CD4-positive, alpha-beta T cell treated with Interleukin-21 for 1 hour (primary cell): ENCODE measurements at places on chromosomes 6 and 20.

DNA sequence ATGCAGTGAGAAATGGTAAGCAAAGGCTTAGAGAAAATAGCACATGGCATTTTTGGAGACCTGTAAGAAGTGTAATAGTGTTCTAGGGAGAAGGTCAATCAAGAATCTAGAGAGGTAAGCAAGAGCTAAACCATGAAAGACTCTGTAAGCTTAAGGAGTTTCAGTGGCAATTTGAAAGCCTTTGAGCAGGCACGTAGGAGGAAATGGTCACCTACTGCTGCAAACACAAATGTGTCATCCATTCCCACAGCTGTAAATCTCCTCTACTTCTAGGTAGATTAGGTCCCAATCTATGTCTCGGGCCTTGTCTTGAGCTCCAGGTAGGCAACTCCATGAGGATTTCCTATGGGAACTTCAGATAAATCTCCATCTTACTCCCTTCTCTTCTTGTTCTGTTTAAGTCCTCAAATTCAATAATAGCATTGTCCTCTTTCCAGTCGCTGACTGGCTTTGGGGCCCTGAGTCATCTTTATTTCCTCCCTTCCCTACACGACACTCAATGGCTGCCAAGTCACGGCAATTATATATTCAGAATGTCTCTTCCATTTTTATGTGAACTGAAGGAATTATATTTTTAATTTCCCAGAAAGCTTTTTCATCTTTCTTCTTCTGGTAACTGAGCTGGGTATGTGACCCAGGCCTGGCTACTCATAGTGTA lies 24.2 kb upstream of the PAQR8 start:
- DNase-seq: no peak

- no peak for DNase-seq
These were observed 283.7 kb upstream of the MAP3K7 start for GRCh38 chr6:90870561-90870960.

DNA sequence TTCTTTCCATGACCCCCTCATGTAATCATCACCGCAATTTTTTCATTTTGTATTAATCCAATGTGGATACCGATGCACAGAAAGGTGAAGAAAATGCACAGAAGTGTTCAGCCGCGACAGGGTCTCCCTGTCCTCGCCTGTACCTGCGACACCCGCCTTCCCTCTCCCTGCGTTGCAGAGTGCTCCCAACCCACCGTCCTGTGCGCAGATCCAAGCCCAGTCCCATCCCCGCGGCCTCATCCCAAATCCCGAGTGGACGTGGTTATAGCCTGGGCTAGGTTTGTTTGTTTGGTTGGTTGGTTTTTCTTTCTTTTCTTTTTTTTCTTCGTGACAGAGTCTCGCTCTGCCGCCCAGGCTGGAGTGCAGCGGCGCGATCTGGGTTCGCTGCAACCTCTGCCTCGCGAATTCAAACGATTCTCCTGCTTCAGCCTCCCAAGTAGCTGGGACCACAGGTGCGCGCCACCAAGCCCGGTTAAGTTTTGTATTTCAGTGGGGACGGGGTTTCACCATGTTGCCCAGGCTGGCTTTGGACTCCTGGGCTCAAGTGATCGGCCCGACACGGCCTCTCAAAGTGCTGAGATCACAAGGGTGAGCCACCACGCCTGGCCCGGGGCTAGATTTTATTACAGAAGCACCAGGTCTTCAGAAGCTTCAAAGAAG lies 536 bp upstream of the RAET1G start:
- DNase-seq: no peak

- no peak for DNase-seq
These were observed 20.5 kb upstream of the IP6K3 start for GRCh38 chr6:33766921-33767907.

DNA sequence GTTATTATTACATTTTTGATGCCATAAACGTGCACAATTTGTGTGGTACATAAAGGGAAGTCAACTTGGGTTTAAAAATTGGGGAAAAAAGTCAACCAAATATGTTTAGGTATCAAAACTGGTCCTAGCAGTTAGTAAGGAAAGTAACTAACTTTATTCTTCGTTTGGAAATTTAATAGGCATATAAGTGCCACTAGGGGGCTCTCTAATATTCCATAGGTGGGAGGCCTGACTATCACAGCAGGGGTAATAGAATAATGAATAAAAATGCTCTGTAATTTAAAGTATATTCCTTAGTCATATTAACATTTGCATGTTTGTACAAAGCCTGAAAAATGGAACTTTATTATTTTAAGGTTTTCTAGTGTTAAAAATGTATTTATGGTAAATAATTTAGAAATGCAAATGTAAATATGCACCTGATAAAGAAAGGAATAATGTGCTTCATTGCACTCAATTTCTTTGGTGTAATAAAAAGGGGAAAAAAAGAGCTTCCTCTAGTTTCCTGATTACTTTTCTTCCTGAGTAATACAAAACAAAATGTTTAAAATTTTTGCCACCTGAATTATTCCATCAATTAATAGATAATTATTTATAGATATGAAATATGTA lies 125.7 kb upstream of the HDAC2 start:
- DNase-seq: peak; percentile 30

DNA sequence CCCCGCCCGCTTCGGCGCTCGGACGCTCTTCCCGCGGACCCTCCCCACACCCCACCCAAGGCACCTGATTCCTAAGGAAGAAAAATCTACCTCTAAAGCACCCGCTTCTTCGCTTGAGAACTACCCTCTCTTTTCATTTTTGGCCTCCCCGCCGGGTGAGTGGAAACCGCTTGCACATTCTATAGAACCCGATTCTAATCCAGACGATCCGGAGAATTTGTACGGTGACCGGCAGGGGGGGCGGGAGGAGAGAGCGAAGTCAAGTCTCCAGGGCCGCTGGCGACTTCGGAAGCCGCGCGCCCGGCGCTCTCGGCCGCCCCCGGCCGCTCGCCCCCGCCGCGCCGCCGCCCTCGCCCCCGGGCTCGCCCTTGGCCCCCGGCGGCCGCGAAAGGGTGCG lies at the start of gene RBM24:
Gene RBM24, plus strand, starts transcription at position 262 of the 397 bp plus-strand sequence. CDS start 221 bp downstream, outside the sequence.
- DNase-seq: peak; percentile 2

DNA sequence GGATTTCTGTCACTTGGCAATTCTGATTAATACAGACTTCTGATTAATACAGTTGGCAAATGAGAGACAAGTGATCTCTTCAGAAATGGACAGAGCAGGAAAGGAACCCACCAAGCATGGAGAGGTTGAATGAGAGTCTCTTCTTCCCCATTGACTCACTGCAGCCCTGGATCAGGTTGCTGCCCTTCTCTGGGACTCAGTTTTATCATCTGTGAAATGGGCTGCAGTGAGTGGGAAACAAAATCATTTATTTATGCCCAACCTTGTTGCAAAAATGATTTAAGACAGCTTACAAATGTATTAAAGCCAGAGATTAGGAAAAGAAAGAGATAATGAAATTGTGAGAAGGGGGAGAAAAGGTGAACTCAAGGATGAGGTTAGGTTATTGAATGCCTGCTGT lies 20.8 kb upstream of the RSPO4 start:
- no peak for DNase-seq

- DNase-seq: no peak
These were observed 6.5 kb downstream of the PRND start for GRCh38 chr20:4728120-4728760.

- no peak for DNase-seq
These were observed 48.8 kb downstream of the TULP4 start for GRCh38 chr6:158361068-158361467.

DNA sequence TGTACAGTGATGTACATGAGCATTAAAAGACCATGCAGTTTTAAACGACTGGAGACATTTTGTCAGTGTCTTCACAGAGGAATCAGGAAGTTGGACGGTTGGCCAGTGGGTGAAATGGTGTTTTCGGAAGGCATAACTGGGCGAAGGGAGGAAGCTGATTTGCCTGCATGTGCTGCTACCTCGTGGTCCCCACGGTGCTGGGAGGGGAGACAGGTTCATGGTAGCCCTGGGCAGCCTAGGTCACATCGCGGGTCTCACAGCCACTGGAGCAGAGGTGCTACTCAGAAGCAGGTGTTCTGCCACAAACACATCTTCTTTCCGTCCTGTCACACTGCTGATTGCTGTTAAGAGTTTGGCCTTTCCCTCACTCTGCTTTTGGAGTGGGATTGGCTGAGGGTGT lies 35.2 kb downstream of the HIVEP1 start:
- no peak for DNase-seq

- no peak for DNase-seq
These were observed 27.6 kb downstream of the MRAP2 start for GRCh38 chr6:84061174-84061573.

DNA sequence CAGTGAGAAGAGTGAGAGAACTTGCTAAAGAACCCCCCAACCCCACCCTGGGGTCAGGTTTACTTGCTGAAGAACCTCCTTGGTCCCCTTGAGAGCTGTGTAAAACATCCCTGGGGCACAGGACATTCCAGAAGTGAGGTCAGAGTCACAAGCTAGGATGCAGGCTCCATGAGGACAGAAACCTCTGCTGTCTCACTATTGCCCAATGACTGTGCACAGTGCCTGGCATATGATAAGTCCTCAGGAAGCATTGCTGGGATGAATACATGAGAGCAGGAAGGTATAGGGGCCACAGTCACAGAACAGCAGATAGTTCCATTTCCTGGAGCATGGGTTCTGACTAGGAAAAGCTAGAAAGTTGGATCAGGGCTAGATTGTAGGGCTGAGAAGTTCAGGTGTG lies 18.4 kb downstream of the NT5E start:
- no peak for DNase-seq

- DNase-seq: no peak
These were observed 37.1 kb downstream of the BEND6 start for GRCh38 chr6:56992036-56992435.

- DNase-seq: peak; percentile 48
These were observed 7.4 kb upstream of the SLC12A5 start for GRCh38 chr20:46021361-46022359.

DNA sequence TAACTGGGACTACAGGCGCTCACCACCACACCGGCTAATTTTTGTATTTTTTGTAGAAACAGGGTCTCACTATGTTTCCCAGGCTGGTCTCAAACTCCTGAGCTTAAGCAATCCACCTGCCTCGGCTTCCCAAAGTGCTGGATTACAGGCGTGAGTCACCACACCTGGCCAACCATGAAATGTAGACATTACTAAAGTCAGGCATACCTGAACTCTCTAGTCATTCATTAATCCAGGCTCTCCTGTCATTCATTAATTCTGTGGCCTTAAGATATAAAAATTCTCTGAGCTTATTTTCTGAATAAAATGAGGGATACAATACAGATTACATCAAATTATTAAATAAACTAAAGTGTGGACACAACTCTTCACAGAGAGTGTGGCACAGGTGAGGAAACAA lies 159.7 kb downstream of the GMDS start:
- no peak for DNase-seq

GRCh38 chr6:111727802-111728201 lies 122.1 kb upstream of the TRAF3IP2 start:
- no peak for DNase-seq

DNA sequence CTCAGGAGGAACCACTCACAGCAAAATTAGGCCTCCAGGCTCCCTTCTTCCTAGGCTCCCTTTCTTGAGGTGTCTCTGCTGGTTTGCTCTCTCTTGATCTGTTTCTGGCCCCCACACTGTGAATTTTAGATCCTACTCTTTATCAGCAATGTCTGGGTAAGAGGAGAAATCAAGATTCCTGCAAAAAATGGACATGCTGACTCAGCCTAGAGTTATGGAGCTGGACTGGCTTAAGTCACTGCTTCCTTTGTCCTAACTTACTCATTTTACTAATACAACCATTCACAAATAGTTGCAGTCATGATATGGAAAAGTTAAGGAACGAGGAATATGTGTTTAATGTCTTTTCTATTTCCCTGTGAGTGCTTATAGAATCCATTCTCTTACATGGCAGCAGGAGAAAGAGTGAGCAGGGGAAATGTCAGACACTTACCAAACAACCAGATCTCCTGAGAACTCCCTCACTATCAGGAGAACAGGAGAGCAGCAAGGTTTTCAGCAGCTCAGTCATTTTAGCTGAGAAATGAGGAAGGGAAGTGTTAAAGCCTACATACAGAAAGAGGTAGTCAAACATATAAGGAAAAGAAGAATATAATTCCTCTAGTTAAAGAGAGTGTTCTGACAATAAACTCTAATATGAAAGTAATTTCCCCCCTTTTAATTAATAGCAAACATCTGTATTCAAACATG lies 160.8 kb downstream of the PDE7B start:
- no peak for DNase-seq

DNA sequence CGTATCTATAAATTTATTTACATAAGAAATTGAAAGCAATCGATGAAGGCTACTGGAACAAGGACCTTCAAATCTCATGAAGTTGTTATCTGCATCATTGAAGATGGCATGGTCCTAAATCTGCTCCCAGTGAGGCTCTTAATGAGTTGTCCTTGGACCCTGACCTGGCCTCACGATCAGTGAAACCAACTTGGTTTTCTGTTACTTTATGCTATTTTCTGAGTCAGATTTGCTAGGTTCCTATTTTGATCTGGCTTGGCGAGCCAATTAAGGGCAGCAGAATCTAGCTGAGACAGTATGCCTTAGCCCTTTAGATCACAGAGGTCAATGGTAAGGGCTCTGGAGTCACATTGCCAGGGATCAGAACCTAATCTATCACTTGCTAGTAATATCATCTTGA lies 30.1 kb upstream of the NOX3 start:
- no peak for DNase-seq

DNA sequence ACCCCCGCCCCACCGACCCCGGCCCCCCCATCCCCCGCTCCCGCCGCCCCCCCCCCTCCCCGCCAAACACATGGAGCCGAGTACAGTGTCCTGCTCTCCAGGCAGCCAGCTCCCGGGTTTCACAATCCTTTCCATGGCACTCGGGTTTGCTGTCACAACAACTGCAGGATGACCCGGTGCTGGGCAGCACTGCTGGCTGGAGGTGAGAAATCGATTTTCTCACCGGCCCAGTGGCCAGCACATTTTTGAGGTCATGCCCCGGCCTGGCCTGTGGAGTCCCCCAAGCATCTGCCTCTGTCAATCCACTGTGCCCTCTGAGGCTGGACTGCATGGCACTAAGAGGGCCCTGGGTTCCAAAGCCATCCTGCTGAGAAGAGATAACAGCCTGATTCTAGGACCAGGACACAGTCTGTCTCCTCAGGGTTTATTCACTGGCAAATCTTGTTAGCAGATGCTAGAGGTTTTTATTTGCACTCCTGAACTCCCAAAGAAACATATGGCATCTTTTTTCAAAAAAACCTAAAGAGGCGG lies 129.5 kb downstream of the NFATC2 start:
- no peak for DNase-seq

- DNase-seq: no peak
These were observed 40.8 kb downstream of the DNAH8 start for GRCh38 chr6:38755874-38756273.

- DNase-seq: no peak
These were observed 216.0 kb downstream of the SAMD5 start for GRCh38 chr6:147724454-147724853.
